ENCODE measurements at places on chromosomes 13 and 19.

DNA sequence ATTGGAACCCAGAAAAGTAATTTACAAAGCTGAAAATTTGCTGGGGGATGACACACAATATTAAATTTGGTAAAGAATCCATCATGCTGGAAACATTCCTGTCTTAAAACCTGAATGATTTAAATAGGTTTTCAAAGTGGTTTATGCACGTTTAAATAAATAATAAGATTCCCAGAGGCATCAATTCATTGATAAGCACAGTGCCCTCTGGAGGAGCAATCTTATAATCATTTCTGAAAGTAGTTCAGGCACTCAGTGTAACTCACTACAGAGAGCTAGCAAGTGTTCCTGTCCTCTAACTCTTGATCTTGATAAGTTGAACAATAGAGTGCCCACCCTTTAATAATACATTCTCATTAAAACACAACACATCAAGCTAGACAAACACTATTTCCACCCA lies 43.5 kb upstream of the SHISA2 start:
- no peaks in the 10 kb centered on the region for H3K4me1 ChIP-seq
- peaks cover 42% of the 10 kb centered on the region for H3K27me3 ChIP-seq
- no peak overlapping the region for H3K4me3 ChIP-seq
- no peaks in the 10 kb centered on the region for H3K36me3 ChIP-seq
- no peak overlapping the region for H3K27ac ChIP-seq
- DNase-seq, result no peak

DNA sequence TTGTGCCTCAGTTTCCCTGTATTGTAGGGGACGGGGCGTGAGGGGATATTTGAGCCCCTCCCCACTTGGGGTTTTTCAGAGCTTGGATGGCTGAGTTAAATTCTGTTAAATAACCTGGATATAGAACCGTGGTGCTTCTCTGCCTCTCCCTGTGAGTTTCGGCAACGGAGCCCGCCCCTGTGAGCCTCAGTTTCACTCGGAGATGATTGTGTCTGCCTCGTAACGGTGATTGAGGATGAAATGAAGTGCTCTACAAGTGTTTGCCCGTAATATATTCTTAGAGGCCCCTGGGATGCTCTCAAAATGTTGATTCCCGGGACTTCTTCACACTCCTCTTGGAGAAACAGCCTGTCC lies 509 bp downstream of the KXD1 start:
- DNase-seq, result no peak
- peaks cover 46% of the 10 kb centered on the region for H3K36me3 ChIP-seq

GRCh38 chr13:57045826-57046546 lies 94.7 kb upstream of the PRR20A start:
- H3K4me3 ChIP-seq, result no peak overlapping the region
- no peak overlapping the region for H3K27ac ChIP-seq
- no peaks in the 10 kb centered on the region for H3K4me1 ChIP-seq
- no peaks in the 10 kb centered on the region for H3K36me3 ChIP-seq

GRCh38 chr13:29081036-29081435 lies 260.9 kb downstream of the MTUS2 start:
- DNase-seq, result no peak
- H3K4me3 ChIP-seq, result no peak overlapping the region
- H3K27me3 ChIP-seq, result no peaks in the 10 kb centered on the region
- peaks cover 7% of the 10 kb centered on the region for H3K4me1 ChIP-seq
- H3K27ac ChIP-seq, result no peak overlapping the region

- H3K27me3 ChIP-seq, result no peaks in the 10 kb centered on the region
- H3K36me3 ChIP-seq, result peaks cover 61% of the 10 kb centered on the region
- peak overlapping the region; percentile 93 for H3K4me3 ChIP-seq
- peaks cover 39% of the 10 kb centered on the region for H3K4me1 ChIP-seq
- DNase-seq, result peak; percentile 75
- H3K27ac ChIP-seq, result peak overlapping the region; percentile 97
These were observed 1.4 kb upstream of the USF2 start for GRCh38 chr19:35267353-35267817.

GRCh38 chr13:94298346-94298745 lies 181.1 kb downstream of the DCT start:
- H3K27me3 ChIP-seq, result no peaks in the 10 kb centered on the region
- H3K27ac ChIP-seq, result no peak overlapping the region
- no peak for DNase-seq
- no peak overlapping the region for H3K4me3 ChIP-seq
- H3K36me3 ChIP-seq, result no peaks in the 10 kb centered on the region

All from activated T-cell treated with anti-CD3 and anti-CD28 coated beads, Interleukin-2, amount 50 U/mL, for 24 hours (primary cell).